ENCODE measurements at places on chromosomes 2 and 18. TPM values are rescaled to one million over a fixed set of nuclear protein-coding genes. Genes with fewer than 3 reads are reported as not detected.
A peak's percentile ranks its signal among the peaks of the same experiment; 100 is the strongest.

- no peak overlapping the region for H3K27ac ChIP-seq
- no peak overlapping the region for H3K4me3 ChIP-seq
- no peaks in the 10 kb centered on the region for H3K36me3 ChIP-seq
- no peaks in the 10 kb centered on the region for H3K4me1 ChIP-seq
These were observed 612.1 kb downstream of the KCNJ3 start for GRCh38 chr2:155310589-155310988.

GRCh38 chr2:30216157-30216556 lies 15.2 kb upstream of the LBH start:
- H3K4me1 ChIP-seq, result peaks cover 11% of the 10 kb centered on the region
- DNase-seq, result no peak
- H3K27me3 ChIP-seq, result no peaks in the 10 kb centered on the region
- no peaks in the 10 kb centered on the region for H3K36me3 ChIP-seq
- H3K4me3 ChIP-seq, result no peak overlapping the region

DNA sequence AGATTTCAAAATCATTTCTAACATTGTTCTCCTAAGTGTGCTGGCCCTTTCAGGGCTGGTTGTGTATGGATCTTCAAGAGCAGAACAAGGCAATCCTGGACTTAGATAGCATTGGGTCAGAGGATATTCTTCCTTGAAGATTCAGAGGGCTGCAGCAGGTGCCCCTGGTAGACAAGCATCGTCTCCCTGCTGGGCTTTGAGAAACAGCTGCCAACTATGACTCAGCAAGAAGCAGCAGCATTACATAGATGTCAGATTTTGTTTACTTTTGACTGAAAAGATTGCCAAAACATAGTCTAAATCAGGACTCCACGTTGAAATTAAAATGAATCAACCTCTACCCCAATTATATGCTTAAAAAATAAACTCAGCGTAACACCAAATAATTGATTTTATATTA lies 618.8 kb downstream of the SOCS6 start:
- H3K36me3 ChIP-seq, result no peaks in the 10 kb centered on the region
- no peak overlapping the region for H3K4me3 ChIP-seq
- H3K27me3 ChIP-seq, result no peaks in the 10 kb centered on the region
- no peak for DNase-seq

- no peaks in the 10 kb centered on the region for H3K27me3 ChIP-seq
- H3K36me3 ChIP-seq, result peaks cover 73% of the 10 kb centered on the region
- peaks cover 95% of the 10 kb centered on the region for H3K4me1 ChIP-seq
- DNase-seq, result no peak
These were observed 59.6 kb downstream of the NCK2 start for GRCh38 chr2:105804266-105804665.

DNA sequence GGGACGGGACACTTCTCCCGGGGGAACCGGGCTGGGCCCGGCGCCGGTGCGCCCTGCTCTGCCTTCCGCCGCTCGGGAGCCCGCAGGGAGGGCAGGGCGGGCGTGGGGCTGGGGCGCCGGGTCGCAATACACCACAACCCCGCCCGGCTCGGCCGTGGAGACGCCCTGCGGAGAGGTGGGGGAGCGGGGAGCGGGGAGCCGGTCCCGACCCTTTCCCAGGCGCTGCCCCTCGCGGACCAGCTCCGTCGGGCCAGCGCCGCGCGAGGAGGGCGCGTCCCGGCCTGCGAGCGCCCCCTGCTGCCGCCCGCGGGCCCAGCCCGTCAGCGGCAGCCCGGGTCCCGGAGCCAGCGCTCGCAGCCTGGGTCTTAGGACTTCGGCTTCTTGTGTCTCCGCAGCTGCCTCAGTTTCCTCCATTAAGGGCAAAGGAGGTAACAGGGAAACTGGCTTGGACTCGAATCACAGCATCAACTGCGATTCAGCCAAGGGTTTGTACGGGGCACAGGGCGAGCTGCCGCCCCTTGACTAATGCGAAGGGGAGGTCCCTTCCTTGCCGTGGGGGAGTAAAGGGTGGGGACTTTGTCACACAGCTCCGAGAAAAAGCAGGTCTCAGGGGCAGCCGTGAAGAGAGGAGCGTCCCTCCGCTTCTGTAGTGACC lies 635 bp upstream of the ADRA2B start:
- peaks cover 31% of the 10 kb centered on the region for H3K27me3 ChIP-seq
- H3K4me1 ChIP-seq, result peaks cover 22% of the 10 kb centered on the region
- H3K36me3 ChIP-seq, result no peaks in the 10 kb centered on the region
- no peak overlapping the region for H3K27ac ChIP-seq
- peak; percentile 64 for DNase-seq

- H3K27ac ChIP-seq, result no peak overlapping the region
- peaks cover 8% of the 10 kb centered on the region for H3K36me3 ChIP-seq
- H3K27me3 ChIP-seq, result no peaks in the 10 kb centered on the region
- H3K4me3 ChIP-seq, result no peak overlapping the region
- DNase-seq, result no peak
- H3K4me1 ChIP-seq, result peaks cover 70% of the 10 kb centered on the region
These were observed 48.0 kb downstream of the MGAT5 start for GRCh38 chr2:134301928-134302260.

GRCh38 chr2:58006952-58007284 lies 39.7 kb upstream of the VRK2 start:
- H3K27me3 ChIP-seq, result no peaks in the 10 kb centered on the region
- no peak overlapping the region for H3K4me3 ChIP-seq
- no peak for DNase-seq

GRCh38 chr2:220076734-220077133 lies 449.3 kb downstream of the SLC4A3 start:
- H3K27ac ChIP-seq, result no peak overlapping the region
- no peak overlapping the region for H3K4me3 ChIP-seq
- no peaks in the 10 kb centered on the region for H3K36me3 ChIP-seq
- peaks cover 5% of the 10 kb centered on the region for H3K27me3 ChIP-seq

- DNase-seq, result no peak
- no peaks in the 10 kb centered on the region for H3K4me1 ChIP-seq
- peaks cover 4% of the 10 kb centered on the region for H3K27me3 ChIP-seq
- H3K27ac ChIP-seq, result no peak overlapping the region
- H3K36me3 ChIP-seq, result no peaks in the 10 kb centered on the region
These were observed 205.7 kb downstream of the TPGS2 start for GRCh38 chr18:36623091-36623490.

Gene TTC31
- 20.3 TPM for total RNA-seq

Gene SPDYA
- 1.4 TPM for total RNA-seq

Gene SIX3
- not detected for total RNA-seq

Gene STPG4
- total RNA-seq, result not detected

GRCh38 chr2:174605687-174606086 lies 8.1 kb upstream of the WIPF1 start:
- peak overlapping the region; percentile 100 for H3K27ac ChIP-seq
- no peak overlapping the region for H3K4me3 ChIP-seq
- DNase-seq, result no peak
- peaks cover 46% of the 10 kb centered on the region for H3K36me3 ChIP-seq
- no peaks in the 10 kb centered on the region for H3K27me3 ChIP-seq

Gene NOL4
- total RNA-seq, result not detected

DNA sequence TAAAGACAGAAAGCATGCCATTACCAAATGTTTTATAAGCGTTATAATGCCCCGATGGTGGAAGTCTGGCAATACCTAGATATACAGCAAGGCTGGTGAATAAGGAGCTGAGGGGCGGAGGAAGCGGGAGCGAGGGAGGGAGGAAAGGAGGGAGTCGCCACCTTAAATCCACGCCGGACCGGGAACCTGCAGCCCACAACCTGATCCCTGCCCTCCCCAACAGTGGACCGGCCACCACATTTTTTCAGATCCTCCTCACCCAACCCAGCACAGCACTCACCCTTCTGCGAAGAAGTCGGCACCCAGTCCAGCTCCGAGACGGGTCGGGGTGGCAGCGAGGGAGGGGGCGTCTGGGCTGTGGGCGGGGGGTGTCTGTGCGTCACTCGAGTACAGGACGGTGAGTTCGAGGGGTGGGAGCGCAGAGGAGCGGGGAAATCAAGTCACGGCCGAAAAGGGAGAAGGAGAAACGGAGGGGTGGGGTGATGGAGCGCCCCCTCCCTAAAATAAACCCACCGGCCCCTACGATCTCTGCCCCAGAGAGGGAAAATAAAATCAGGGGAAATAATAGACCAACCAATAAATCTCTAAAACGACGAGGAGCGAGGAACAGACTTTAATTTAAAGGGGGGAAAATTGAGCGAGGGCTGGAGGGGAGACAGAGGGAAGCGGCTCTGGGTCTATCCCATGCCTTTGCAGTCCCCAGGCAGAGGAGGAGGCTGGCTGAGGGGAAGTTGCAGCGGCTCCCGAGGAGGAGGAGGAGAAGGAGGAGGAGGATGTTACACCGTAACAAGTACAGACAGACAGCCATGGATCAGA lies 96.5 kb upstream of the SERTAD2 start:
- H3K4me1 ChIP-seq, result peaks cover 33% of the 10 kb centered on the region
- no peaks in the 10 kb centered on the region for H3K27me3 ChIP-seq
- H3K4me3 ChIP-seq, result peak overlapping the region; percentile 93
- peak; percentile 57 for DNase-seq
- peaks cover 3% of the 10 kb centered on the region for H3K36me3 ChIP-seq
- H3K27ac ChIP-seq, result peak overlapping the region; percentile 97

Gene OTOS
- not detected for total RNA-seq

GRCh38 chr2:175432793-175433192 lies 251.3 kb upstream of the ATP5MC3 start:
- H3K4me1 ChIP-seq, result no peaks in the 10 kb centered on the region
- no peak overlapping the region for H3K4me3 ChIP-seq
- no peak for DNase-seq
- H3K36me3 ChIP-seq, result no peaks in the 10 kb centered on the region
- no peak overlapping the region for H3K27ac ChIP-seq
- peaks cover 2% of the 10 kb centered on the region for H3K27me3 ChIP-seq

- no peaks in the 10 kb centered on the region for H3K4me1 ChIP-seq
- DNase-seq, result no peak
- H3K36me3 ChIP-seq, result no peaks in the 10 kb centered on the region
- no peak overlapping the region for H3K4me3 ChIP-seq
These were observed 236.1 kb upstream of the MEIS1 start for GRCh38 chr2:66198873-66199272.

Gene MCEE
- 14.0 TPM for total RNA-seq

DNA sequence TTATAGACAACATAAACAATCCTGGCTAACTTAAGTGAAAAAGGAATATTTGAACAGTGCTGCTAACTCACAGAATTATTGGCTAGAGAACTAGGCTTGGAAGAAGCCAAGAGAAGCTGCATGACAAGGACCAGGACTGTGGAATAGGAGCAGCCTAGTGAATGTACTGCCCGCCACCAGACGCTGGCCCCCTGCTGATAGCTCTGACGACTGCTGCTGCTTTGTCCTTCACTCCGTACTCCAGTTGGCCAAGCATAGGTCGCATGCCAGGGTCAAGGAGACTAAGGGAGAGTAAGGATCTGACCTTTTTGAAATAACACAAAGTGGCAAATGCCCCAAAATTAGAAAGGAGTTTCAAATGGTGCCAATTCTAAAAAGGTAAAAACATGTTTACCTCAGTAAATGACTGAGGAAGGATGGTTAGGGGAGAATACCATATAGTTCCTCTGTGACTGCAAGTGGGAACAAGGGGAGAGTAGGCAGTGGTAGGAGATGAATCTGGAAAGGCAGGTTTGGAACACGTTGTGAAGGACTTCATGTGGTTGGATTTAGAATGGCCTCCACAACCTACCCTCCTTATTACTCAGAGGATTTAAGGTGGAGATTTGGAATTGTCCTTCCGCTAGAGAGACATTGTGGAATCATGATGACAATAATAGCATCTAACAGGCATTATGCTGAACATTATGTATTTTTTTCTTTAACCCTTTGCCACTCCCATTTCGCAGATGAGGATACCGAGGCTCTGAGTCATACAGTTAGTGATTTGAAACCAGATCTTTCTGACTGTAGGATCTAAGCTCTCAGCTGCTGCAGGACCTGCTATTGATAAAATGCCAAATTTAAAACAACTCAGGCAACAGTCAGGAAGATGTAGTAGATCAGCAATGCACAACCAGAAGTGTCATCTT lies 19.5 kb downstream of the STRADB start:
- no peak overlapping the region for H3K4me3 ChIP-seq
- peaks cover 28% of the 10 kb centered on the region for H3K36me3 ChIP-seq
- DNase-seq, result no peak
- peaks cover 6% of the 10 kb centered on the region for H3K4me1 ChIP-seq
- H3K27ac ChIP-seq, result no peak overlapping the region

DNA sequence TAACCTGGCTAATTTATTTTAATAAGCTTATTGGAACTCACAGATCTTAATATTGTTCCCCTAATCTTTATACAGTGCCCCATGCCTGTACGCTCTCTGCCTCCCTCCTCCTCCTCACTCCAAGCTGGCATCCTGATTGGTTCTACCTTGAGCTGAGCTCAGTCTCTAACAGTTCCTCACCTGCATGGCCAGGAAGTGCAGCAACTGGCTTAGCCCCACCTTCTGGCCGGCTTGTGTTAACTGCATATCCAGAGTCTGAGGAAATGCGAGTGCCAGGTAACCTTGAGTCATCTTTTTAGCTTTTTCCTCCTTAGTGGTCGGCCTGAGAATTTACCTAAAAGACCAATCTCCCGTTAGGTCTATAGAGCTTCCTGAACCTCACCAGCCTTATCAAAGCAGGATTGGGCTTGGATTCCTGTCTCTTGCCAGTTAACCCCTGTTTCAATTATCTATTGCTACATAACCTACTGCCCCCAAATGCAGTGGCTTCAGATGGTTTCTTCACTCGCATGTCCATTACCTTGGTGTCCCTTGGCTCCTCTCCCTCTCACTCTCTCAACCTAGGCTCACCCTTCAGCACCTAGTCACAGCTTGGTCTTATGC lies 89.5 kb upstream of the STK39 start:
- no peaks in the 10 kb centered on the region for H3K36me3 ChIP-seq
- H3K4me3 ChIP-seq, result no peak overlapping the region
- no peak overlapping the region for H3K27ac ChIP-seq
- H3K4me1 ChIP-seq, result no peaks in the 10 kb centered on the region
- no peaks in the 10 kb centered on the region for H3K27me3 ChIP-seq
- peak; percentile 62 for DNase-seq

Gene RNF152
- total RNA-seq, result 0.16 TPM

Gene ARHGEF4
- total RNA-seq, result 4.3 TPM

Gene GPR39
- total RNA-seq, result not detected

- DNase-seq, result no peak
- peak overlapping the region; percentile 89 for H3K27ac ChIP-seq
- H3K4me1 ChIP-seq, result peaks cover 63% of the 10 kb centered on the region
These were observed 3.1 kb downstream of the ADAM17 start for GRCh38 chr2:9552219-9553178.

- no peak overlapping the region for H3K27ac ChIP-seq
- no peak for DNase-seq
- no peaks in the 10 kb centered on the region for H3K4me1 ChIP-seq
- H3K27me3 ChIP-seq, result peaks cover 10% of the 10 kb centered on the region
- no peak overlapping the region for H3K4me3 ChIP-seq
- H3K36me3 ChIP-seq, result no peaks in the 10 kb centered on the region
These were observed 11.8 kb upstream of the LHCGR start for GRCh38 chr2:48767330-48767729.

GRCh38 chr2:236940916-236941520 lies 144.7 kb upstream of the COPS8 start:
- no peak overlapping the region for H3K27ac ChIP-seq
- no peak for DNase-seq
- no peaks in the 10 kb centered on the region for H3K27me3 ChIP-seq
- peaks cover 4% of the 10 kb centered on the region for H3K4me1 ChIP-seq
- H3K4me3 ChIP-seq, result no peak overlapping the region
